ENCODE measurements at places on chromosomes 12 and 14. TPM values are rescaled to one million over a fixed set of nuclear protein-coding genes. Genes with fewer than 3 reads are reported as not detected.

Gene RPGRIP1
- total RNA-seq, result 0.59 TPM

Gene KCNJ8
- total RNA-seq, result 0.15 TPM

Gene PAPLN
- total RNA-seq, result 6.9 TPM

- peak; percentile 83 for DNase-seq
Measured at GRCh38 chr12:106345746-106346145, 11.8 kb upstream of the POLR3B start.

- peak; percentile 8 for DNase-seq
Measured at GRCh38 chr12:131133994-131134393, 180.3 kb downstream of the ADGRD1 start.

DNA sequence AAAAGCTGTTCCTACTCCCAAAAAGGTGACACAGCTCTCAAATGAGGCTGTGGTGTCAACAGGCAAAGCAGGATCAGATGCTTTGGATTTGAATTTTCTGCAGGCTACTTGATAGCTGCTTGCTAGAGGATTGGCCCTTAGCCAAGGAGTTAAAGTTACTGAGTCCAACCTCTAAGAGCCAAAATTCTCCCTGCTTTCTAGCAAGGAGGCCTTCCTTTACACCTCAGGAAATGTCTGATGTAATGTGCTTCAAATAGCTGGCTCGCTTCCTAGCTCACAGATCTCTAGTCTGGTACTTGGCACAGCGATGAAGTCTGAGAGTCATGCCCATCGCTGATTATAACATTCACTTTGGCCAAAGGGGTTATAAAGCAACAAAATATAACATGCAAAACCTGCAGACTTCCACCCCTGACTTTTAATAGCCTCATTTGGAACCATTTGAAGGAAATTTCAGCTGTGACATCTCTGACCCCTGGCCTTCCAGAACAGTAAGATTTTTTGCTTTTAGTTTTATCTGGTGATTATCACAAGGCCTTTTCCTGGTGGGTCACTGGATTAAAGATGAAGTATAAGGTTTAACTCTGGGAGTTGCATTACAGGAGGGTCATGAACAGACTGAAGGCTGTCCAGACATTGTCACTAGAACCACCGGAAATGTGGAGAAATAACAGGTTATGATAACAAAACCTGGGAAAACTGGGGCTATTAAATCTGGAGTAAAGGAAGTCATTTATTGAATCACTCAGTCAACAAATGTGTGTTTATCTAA, 189.7 kb downstream of the EPS8 start:
- no peak for DNase-seq

GRCh38 chr12:49201595-49202295, 12.9 kb upstream of the TUBA1A start:
- peak; percentile 51 for DNase-seq

- no peak for DNase-seq
Measured at GRCh38 chr12:116867523-116867922, 13.7 kb downstream of the HRK start.

- DNase-seq, result no peak
Measured at GRCh38 chr12:27936196-27936595, 36.3 kb downstream of the PTHLH start.

DNA sequence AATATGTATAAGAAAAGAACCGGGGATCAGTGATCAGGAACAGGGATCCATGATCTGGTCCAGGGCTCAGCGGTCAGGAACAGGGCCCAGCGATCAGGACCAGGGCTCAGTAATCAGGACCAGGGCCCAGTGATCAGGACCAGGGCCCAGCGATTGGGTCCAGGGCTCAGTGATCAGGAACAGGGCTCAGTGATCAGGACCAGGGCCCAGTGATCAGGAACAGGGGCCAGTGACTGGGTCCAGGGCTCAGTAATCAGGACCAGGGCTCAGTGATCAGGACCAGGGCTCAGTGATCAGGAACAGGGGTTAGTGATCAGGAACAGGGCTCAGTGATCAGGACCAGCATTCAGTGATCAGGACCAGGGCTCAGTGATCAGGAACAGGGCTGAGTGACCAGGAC, 56.3 kb downstream of the TMEM121 start:
- DNase-seq, result peak; percentile 29
